ENCODE measurements at places on chromosomes 4 and X. TPM values are rescaled to one million over a fixed set of nuclear protein-coding genes. Genes with fewer than 3 reads are reported as not detected.

CITED1 gene
- total RNA-seq: not detected

AVPR2 gene
- not detected for total RNA-seq

SUV39H1 gene
- 1.7 TPM for total RNA-seq

GABRG1 gene
- total RNA-seq: not detected

PLXNB3 gene
- 0.95 TPM for total RNA-seq

Measured in bronchial smooth muscle cell (primary cell).